ENCODE measurements at places on chromosomes 13 and 19. TPM values are rescaled to one million over a fixed set of nuclear protein-coding genes. Genes with fewer than 3 reads are reported as not detected.

DNA sequence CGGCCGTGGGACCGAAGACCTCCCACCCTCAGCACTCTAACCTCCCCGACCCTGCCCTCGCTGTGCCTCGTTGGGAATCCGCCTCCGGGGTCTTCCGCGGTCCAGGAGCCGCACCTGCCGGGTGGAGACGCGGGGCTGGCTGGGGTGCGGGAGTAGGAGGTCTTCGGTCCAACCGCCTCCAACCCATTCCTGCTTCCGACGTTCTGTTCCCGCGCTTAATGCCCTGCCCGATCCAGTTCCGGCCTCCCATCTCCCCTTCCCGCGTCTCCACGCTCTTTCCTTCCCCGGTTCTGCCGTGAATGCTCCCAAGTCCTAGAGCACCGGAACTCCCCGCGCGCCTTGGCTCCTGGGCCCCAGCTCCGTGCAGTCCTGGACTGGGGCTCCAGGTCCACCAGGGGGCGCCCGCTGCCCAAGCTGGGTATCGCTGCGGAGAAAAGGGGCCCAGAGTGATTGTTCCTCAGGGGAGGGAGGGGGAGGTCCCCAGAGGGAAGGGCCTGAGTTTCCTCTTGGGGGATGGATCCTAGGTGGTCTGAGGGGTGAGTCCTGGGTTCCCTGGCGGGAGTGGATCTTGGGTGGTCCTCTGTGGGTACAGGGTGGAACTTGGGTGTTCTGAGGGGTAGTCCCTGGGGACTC, 14.1 kb upstream of the TNFSF9 start:
- H3K27me3 ChIP-seq = no peaks in the 10 kb centered on the region
- DNase-seq = peak; percentile 93
- peak overlapping the region; percentile 94 for H3K4me3 ChIP-seq
- no peaks in the 10 kb centered on the region for H3K36me3 ChIP-seq

Gene SNRNP70
- total RNA-seq = 185 TPM

DNA sequence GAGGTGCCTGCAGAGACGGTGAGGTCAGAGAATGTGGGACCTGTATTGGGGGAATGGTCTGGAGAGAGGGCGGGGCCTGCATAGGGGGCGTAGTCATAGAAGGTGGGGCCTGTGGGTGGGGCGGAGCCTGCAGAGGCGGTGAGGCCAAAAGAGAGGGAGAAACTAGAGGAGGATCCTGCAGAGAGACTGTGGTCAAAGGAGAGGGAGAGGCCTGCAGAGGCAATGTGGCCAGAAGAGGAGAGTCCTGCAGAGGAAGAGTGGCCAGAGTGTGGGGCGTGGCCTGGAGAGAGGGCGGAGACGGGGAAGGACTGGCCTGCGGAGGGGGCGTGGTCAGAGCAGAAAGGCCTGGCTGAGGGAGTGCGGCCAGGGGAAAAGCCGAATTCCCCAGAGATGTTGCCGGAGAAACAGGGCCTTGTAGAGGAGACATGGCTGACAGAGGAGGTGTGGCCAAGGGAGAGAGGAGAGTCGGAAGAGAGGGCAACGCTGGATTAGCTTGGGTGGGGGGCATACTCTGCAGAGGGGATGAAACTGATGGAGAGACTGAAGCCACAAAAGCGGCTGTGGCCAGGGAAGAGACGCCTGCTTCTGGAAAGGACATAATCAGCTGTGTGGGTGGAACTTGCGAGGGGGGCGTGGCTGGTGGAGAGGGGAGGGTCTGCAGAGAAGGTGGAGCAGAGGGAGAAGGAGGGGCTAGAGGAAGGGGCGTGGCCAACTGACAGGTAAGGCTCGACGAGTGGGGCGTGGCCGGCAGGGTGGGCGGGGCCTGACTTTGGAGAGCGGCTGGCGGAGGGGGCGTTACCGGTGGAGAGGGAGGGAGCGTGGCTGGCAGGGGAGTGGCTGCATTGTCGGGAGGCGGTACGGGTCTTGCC, 2.5 kb downstream of the PRR36 start:
- H3K4me3 ChIP-seq = peak overlapping the region; percentile 65
- peaks cover 12% of the 10 kb centered on the region for H3K27me3 ChIP-seq
- peak; percentile 81 for DNase-seq
- H3K36me3 ChIP-seq = peaks cover 7% of the 10 kb centered on the region
- peaks cover 29% of the 10 kb centered on the region for H3K4me1 ChIP-seq

DNA sequence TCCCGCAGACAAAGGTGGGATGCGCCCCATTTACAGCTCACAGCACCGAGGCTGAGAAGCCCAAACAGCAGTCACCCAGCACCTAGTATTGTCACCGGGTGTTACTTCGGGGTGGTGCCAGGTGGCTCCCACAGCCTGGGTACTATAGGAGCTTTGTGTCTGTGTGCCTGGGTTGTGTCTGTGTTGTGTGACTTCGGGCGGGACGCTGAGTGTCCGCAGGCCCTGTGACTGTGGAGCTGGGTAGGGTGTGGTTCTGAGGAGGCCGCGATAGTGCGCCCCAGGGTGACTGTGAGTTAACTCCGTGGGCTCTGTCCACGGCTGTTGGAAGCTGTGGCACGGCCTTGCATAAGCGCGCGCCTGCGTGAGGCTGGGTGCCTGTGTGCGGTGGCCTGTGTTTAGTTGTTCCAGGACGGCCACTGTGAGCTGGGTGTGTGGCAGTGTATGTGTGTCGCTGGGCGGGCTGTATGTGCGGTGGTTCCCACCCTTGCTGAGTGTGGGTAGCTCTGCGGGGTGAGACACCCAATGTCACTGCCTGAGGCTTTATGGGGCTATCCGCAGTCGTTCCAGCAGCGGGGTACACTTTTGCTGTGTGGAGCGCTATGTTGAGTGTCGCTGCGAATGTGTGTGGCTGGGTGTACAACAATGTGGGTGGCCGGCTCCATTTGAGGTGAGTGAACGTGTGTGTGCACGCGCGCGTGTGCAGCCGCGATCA, 559 bp upstream of the SSBP4 start:
- peak overlapping the region; percentile 85 for H3K4me3 ChIP-seq
- H3K36me3 ChIP-seq = no peaks in the 10 kb centered on the region
- peak overlapping the region; percentile 86 for H3K27ac ChIP-seq
- peak; percentile 75 for DNase-seq
- peaks cover 66% of the 10 kb centered on the region for H3K4me1 ChIP-seq
- H3K27me3 ChIP-seq = no peaks in the 10 kb centered on the region

Gene ERICH6B
- not detected for total RNA-seq

Gene ANKRD24
- total RNA-seq = 0.33 TPM

Gene AXL
- not detected for total RNA-seq

Gene TNFSF9
- total RNA-seq = 3.8 TPM

DNA sequence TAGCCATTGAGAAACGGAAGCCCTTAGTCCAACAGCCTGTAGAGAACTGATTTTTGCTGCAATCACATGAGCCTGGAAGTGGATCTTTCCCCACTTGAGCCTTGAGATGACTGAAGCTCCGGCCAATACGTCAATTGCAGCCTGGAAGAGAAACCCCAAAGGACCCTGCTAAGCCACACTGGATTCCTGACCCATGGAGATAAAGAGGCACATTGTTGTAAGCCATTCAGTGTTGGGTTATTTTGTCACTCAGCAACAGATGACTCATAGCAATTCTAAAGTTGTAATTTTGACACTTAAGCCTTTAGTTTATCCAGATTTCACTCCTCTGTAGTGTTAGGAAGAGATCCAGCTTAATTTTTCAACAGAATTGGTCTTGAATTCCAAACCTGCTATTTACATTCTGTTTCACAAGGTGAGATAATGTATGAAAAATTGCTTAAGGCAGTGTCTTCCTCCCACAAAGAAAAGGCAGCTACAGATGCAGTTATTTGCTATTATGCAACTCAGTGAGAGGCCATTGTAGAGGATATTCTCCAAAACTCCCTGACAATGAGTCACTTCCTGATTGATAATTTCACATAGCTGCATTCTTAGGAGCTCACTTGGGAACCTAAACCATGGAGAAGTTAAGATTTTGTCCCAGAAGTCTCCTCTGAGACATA, 59.4 kb upstream of the TSHZ3 start:
- H3K27ac ChIP-seq = no peak overlapping the region
- no peaks in the 10 kb centered on the region for H3K36me3 ChIP-seq
- no peak for DNase-seq
- no peak overlapping the region for H3K4me3 ChIP-seq
- no peaks in the 10 kb centered on the region for H3K4me1 ChIP-seq
